ENCODE measurements at places on chromosomes 3 and 15.

- no peak for DNase-seq
Observed at GRCh38 chr3:143644370-143645089, 203.7 kb downstream of the SLC9A9 start.

DNA sequence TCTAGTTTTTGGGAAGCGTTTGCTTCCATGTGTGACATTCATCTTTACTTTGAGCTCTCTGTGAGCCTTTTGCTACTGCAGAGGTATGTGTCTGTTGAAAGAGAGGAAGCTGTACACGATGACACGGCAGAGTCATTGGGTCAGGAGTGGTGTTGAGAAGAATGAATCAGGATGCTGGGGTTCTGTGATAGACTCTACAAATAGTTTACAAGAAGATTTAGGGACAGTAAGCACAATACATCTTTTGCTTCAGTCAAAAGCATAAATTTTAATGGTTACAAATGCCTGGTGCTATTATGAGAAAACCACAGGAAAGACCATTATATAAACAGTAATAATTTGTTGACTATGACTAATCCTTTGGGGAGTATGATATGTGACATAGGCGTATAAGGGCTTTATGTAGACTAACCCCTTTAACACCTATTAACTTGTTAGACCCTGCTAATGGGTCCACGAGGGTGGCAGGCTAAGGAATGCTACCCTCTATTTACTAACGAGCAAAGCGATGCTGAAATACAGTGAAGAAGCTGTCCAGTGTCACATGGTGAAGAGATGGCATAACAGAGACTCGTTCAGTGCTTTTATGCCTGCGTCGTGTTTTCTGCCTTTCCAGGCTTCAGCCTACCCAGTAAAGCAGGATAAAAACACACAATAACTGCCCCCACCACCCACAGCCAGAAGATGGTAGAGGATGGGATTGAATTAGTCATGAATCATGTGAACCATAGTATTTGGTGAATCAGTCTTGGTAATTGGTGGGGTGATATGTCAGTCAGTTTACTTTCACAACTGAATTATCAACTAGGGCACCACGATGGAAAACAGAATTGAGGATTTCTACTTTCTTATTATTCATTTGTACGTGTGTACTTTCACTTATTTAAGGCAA lies 118.8 kb downstream of the LPP start:
- no peak for DNase-seq

GRCh38 chr15:31550211-31550977 lies 223.8 kb downstream of the KLF13 start:
- DNase-seq: no peak

GRCh38 chr3:185250247-185250646 lies 3.6 kb downstream of the EHHADH start:
- no peak for DNase-seq

- peak; percentile 32 for DNase-seq
Observed at GRCh38 chr3:50542177-50543034, 25.1 kb downstream of the C3orf18 start.

DNA sequence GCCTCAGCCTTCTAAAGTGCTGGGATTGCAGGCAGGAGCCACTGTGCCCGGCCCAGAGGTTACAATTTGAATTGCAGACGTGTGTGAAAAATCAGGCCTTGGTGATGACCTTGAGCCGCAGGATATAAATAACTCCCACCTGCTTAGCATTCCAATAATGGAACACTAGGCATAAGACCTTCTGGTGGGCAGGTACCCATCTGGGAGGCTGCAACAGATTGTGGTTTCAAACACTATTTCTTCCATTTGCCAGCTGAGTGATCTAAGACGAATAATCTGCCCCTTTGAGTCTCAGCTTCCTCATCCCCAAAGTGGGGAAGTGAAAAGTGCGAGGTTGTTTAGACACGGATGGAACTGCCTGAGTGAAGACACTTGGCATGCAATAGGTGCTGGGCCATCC lies 47.7 kb upstream of the HERC1 start:
- no peak for DNase-seq

DNA sequence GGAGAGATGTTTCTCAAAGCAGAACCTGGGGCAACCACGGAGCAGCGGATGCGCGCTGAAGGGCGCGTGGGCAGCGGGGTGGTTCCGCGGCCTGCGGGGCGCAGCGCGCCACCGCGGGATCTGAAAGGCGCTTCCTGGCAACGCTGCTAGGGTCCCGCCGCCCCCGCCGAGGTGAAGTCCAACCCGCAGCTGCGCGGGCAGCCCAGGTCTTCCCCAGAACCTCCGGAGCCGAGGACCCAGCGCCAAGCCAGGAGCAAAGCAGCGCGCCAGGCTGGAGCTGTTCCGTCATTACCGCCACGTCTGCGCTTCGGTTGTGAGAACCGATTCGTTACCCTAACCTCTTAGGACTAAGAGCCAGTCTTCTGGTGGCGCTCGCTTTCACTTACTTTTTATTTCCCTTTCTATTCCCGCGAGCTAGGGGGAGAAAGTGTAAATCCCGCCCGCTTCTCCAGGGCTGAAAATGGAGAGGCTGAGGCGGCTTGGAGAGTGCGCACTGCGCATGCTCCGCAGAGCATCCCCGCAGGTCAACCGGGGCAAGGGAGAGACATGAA lies 3.2 kb upstream of the GABRG3 start:
- DNase-seq: no peak

GRCh38 chr3:182843478-182843877 lies 50.2 kb downstream of the ATP11B start:
- DNase-seq: no peak

DNA sequence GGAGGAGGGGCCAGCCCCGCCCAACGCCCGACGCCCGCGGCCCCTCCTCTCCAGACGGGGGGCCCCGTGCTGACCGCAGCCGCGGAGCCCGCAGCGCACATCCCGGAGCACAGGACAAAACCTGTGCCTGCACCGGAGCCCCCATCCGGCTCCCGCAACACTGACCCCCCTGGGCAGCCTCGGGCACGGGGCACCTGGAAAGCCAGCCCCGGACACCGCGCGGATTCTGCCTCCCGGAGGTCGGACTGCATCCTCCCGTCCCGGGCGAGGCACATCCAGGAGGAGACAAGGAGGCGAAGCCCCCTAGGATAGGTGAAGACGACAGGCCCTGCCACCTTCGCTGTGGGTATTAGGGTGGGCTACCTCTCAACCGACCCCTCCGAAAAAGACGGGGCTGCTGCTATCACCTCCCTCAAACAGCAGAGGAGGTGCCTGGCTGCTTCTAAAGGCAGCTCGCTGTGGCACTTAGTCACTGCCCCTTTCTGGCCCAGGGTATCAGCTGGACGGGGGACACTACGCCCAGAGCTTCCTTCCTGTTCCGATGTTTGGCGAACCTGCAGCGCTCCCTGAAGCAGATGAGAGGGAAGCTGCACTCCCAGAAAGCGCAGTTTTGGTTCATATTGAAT lies 10.6 kb downstream of the XXYLT1 start:
- no peak for DNase-seq

- no peak for DNase-seq
Observed at GRCh38 chr3:54133196-54133595, 10.8 kb downstream of the CACNA2D3 start.

- DNase-seq: no peak
Observed at GRCh38 chr3:186938716-186939115, 8.4 kb downstream of the ST6GAL1 start.

GRCh38 chr3:44989141-44989540 lies 13.1 kb downstream of the EXOSC7 start:
- DNase-seq: no peak

GRCh38 chr3:51338632-51339031 lies 46.5 kb upstream of the MANF start:
- no peak for DNase-seq

- DNase-seq: peak; percentile 7
Observed at GRCh38 chr15:69624155-69624520, 171.5 kb downstream of the RPLP1 start.

DNA sequence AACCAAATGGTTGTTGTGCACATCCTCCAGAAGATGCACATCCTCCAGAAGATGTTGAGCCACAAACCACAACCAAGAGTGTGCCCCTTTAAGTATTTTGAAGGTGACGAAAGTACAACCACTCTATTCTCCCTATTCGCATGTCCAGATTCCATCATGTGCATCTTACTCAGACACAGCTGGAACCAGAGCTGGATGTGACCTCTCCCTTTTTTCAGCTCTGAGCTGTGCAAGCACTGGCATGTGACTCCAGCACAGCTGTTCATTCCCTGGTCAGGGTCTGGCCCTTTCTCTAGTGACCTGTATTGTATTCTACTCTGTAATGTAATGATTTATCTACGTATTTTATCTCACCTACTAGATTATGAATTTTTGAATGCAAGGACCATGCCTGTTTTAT lies 29.3 kb upstream of the DLG1 start:
- no peak for DNase-seq

GRCh38 chr3:160616716-160617115 lies 51.3 kb upstream of the KPNA4 start:
- DNase-seq: no peak

DNA sequence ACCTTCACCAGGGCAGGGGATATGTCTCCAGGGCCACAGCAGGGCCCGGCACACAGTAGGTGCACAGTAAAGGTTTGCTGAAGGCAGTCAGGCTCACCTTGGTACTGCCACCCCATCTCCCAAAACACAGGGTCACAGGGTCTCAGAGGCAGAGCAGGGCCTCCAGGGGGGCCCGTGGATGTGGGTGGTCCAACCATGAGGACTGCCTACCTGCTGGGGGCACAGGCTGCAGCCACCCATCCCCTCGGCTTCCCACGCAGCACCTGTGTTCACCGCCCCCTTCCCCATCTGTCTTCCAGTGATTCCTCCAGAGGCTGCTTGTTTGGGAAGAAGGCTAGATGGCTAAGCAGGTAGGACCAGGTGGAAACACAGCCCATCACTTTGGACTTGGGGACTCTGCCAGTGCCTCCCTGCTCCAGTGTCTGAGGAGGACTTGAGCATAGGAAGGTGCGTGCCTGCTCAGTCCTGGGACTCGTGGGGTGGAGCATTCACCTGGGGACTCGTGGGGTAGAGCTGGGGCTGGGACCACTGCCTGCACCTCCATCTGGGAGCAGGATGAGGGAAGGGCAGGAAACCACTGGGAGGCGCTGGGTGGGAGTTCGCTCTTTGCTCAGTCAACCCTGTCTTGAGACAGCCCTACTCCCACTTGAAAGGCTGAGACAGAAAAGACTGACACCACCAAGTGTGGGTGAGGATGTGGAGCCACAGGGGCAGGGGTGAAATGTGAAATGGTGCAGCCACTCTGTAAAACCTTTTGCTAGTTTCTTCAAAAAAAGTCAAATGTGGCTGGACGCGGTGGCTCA lies 18.8 kb upstream of the PLXND1 start:
- DNase-seq: no peak
